Left colon (tissue), 2 donors: ENCODE measurements at places on chromosomes 16 and 17. TPM values are rescaled to one million over a fixed set of nuclear protein-coding genes. Genes with fewer than 3 reads are reported as not detected.
A peak's percentile ranks its signal among the peaks of the same experiment; 100 is the strongest.

The KCNH6 gene
- total RNA-seq, result 1.1 TPM

The ASPA gene
- total RNA-seq, result 3.1 TPM

The CRLF3 gene
- 15.5 TPM for total RNA-seq

The PRR35 gene
- total RNA-seq, result not detected

The AGRP gene
- not detected for total RNA-seq

The CA5A gene
- not detected for total RNA-seq

The DPEP3 gene
- total RNA-seq, result not detected

The KRT12 gene
- 3.9 TPM for total RNA-seq

DNA sequence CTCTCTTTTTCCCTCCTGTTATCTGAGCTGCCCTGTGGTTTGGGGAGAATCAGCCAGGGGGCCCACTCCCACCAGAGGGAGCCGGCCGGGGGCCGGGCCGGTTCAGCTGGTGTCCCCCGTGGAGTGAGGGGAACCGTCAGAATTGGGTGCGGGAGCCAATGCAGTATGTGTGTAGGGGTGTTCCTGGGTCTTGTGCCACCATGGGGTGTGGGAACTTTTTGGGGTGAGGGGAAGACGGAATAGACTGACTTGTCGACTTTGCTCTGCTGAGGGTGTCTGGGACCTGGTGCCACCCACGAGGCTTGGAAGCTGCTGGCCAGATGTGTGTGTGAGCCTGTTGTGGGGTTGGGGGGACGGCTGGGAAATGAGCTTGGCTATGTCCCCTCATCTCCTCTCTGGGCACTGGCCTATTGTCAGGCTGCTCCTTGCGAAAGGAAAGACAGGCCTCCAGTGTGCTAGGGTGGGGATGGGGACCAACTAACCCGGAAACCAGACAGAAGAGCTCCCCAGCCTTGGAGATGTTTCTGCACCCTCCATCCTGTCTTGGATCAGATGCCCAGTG is 9.9 kb downstream of the RARA start:
- DNase-seq, result peak; percentile 36

DNA sequence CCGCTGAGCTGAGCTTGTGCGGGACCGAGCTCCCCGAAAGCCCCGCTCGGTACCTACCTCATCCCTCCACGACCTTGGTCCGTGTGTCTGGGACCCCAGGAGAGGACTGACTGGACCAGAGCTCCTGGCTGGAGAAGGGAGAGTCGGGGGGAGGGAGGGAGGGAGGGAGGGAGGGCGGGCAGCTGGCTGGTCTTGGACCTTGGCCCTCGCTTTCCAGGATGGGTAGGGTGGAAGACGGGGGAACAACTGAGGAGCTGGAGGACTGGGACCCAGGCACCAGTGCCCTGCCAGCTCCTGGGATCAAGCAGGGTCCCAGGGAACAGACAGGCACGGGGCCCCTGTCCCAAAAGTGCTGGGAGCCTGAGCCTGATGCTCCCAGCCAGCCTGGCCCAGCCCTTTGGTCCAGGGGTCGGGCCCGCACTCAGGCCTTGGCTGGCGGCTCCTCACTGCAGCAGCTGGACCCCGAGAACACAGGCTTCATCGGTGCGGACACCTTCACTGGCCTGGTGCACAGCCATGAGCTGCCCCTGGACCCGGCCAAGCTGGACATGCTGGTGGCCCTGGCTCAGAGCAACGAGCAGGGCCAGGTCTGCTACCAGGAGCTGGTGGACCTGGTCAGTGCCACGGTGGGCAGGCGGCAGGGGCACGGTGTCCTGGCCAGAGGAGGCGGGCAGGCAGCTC is 553 bp downstream of the RHBDL1 start:
- DNase-seq, result no peak

GRCh38 chr16:80377096-80377956 is 163.5 kb upstream of the DYNLRB2 start:
- no peak for DNase-seq

DNA sequence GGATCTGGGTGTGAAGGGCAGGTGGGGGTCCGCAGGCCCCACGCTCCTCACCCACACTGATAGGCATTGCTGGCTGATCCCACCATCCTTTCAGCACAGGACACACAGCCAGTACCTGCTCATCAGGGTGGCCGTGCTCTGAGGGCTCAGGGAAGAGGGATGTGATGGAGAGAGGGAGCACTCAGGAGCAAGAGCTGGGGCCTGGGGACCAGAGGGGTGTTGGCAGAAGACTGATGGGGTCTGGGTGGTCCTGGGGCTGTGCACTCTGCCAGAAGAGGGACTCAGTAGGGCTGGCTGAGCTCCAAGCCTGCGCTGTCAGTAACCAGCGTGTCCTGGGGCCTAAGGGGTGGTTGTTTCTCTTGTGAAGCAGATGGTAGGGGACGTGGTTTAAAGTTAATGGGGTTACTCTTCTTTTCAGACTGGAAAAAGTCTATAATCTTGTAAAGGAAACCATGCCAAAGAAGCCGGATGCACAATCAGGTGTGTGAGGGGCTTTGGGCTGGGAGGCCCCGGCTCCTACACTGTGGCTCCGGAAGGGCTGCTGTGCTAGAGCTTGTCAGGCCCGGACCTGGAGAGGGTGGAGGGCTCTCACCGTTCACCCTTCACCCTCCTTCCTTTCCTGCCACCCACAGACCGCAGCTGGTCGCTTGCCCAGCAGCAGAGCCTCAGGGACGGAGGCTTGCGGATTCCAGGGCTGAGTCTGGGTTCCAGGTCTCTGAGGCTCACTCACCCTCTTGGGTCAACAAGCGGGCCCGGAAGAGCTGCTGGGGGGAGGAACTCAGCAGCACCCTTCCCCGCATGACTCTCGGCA is 27.8 kb downstream of the POLR3E start:
- DNase-seq, result no peak

DNA sequence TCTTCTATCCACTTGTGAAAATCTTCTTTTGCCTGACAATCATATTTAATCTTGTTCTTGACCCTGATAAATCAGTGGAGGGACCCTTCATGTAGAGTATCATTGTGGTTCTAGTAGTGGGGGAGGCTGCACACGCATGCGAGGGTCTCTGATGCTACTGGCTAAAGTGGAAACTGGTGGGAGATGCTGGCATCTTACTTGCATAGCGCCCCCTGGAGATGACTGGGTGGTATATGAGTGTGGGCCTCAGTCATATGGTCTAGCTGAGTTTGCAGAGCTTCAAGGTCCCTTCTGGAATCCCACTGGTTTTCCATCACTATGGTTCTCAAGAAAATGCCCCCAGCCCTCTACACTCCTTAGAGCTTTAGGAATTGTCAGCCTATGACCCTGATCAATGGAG is 236.4 kb upstream of the AXIN2 start:
- DNase-seq, result no peak

- no peak for DNase-seq
Measured at GRCh38 chr16:11121083-11121608, 134.9 kb downstream of the SOCS1 start.

DNA sequence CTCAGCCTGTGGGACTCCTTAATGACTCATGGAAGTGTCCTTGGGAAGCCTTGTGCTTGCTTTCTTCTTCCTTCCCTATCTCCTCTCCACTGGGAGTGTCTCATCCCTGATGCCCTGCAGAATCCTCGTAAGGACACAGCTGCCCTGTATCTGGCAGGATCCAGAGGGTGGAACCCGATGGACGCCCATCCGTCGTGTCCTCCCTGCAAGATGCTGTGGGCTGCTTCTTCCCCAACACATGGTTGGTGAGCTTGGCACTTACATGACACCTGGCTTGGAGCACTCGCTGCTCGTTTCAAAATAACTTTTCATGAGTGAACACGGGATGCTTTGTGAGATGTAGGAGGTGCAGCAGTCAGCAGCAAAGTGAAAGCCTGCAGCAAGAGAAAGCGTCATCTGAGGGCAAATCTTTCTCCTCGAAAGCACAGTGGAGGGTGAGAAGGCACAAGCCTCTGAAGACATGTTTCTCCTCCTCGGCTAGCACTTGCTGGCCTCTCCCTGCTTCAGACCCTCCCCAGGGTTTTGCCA is 3.3 kb downstream of the CCL15 start:
- no peak for DNase-seq

DNA sequence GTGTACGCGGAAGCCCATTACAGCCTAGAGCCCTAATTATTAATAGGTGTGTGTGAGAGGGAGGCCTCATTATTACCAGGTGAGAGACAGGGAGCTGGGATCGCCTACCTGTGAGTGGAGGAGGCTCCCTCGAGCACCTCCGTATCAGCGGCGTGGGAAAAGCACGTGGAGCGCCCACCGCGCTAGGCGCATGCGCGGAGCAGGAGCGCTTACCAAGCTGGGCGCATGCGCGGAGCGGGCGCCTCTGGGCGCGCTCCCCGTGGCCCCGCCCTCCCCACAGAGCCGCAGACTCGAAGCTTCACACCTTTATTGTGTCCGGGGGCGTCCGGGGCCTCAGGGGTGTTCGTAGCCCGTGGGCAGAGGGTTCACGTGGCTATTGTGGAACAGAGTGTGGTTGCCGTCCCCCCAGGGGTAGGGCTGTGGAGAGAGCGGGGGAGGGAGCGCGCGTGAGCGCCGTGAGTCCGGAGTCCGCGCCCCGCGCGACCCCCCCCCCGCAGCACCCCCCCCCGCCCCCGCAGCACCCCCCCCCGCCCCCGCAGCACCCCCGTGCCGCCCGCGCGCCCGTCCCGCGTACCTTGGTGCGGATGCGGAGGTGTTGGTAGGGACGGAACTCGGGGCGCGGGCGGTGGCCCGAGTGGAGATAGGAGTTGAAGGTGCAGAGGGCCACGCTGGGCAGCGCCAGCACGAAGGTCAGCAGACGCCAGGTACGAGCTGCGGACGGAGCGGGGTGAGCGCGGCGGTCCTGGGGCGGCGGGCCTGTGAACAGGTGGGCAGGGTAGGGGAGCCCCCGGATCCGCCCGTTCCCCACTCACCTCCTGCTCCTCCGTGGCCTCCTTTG is 500 bp downstream of the COX6A2 start:
- peak; percentile 63 for DNase-seq

- no peak for DNase-seq
Measured at GRCh38 chr17:77248216-77249114, 107.7 kb downstream of the SEC14L1 start.

DNA sequence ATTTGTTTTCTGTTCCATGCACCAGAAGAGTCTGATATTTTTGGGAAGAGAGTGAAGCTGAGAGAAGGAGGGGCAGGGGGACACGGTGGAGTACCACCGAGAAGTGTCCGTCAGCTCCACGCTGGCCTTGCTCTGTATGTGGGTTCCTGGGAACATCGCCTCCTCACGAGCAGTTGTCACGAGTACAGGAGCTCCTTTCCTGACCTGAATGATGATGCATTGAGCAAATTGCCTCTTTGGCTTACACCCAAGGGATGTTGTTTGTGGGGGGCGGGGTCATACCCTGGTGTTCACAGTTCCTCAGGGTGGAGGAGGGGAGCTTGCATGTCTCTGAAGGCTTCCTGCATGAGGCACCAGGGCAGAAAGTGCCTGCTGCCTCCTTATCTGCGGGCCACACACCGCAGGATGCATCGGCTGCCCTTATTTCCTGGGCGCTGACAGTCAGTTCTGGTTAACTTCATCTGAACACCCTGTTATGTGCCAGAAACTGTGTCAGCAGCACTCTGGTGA is 36.2 kb downstream of the RGS9 start:
- peak; percentile 38 for DNase-seq

DNA sequence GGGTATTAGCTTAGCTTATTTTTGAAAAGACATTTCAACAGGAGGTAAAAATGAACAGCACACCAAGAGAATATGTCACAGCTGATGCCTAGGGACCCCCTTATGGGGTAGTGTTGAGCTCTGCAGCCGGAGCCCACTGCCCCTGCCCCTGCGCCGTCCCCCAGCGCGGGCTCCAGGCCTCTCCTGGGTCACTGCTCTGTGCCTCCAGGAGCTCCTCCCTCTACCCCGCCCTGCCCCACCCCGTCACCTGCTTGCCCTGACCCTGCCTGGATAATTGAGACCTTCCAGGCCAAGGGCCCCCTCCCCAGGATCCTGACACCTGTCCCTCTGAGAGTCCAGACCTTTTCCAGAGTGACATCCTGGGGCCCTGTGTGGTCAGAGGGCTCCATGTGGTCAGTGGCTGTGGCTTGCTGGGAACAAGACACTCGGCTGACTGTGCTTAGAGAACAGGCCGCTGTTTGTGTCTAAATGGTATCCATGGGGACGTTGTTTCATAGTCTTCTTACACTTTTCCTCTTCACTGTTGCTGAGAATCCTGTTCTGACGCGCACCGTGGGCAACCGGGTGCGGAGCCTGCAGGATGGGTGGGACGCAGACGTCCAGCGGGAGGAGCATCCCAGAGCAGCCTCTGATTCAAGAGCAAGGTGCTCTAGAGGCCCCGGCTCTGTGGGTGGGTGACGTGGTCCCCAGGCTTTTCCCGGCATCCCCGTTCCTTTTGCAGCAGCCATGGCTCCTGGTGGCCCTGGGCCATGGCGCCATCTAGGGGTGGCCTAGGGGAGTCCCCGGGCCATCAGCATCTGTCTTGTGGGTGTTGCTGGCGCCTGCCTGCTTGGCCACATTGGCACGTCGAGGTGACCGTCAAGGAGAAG is 20.0 kb upstream of the WFIKKN1 start:
- DNase-seq, result peak; percentile 74

DNA sequence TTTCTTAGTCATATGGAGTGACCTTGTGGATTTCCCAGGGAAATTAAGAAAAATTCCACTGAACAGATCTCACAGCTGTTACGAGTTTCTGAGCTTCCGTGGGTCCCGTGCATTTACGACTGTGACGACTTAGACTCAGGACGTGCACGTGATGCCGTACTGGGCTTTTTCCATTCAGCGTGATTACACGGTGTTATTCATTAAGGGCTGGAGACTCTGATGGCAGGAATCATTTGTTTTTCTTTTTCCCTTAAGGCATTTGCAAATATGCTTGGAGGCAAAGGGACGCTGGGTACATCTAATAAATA is 57.2 kb downstream of the TBC1D16 start:
- DNase-seq, result no peak

DNA sequence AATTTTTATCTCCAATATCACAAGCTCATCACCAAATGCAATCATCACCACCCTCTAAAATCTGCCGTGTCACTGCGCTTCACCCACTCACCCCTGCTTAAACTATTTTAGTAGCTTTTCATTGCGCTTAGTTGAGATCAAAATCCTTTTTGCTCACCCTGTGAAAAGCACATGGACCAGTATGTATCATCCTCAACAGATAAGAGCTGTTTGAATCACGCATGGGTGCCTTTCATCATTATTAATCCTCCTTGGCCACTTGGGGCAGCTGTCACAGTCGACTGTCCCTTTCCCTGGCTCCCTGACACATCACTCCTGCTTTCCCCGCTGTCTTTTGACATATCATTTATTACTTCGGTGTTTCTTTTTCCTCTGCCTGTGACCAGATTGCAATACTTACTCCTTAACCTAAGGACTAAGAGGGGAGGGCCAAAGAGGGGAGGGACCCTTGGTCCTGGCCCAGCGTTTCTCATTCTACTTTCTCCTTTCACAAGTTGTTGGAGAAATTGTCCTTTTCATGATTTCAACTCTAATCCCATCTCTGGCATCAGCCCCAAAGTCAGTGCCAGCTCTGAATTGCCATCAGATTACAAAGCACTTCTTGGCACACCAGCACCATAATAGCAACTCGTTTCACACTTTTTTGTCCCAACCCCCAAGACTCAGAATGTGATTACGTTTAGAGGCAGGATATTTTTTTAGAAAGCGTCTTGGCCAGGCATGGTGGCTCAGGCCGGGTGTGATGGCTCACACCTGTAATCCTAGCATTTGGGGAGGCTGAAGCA is 8.6 kb upstream of the KDM6B start:
- DNase-seq, result no peak

GRCh38 chr16:83355570-83356218 is 452.1 kb upstream of the HSBP1 start:
- DNase-seq, result no peak

- DNase-seq, result no peak
Measured at GRCh38 chr16:65538976-65539375, 417.1 kb upstream of the CDH11 start.

GRCh38 chr16:57734308-57734924 is 1.2 kb upstream of the KATNB1 start:
- DNase-seq, result no peak

GRCh38 chr16:78972986-78973385 is 627.6 kb downstream of the MAF start:
- DNase-seq, result no peak

GRCh38 chr17:43719578-43719977 is 39.0 kb downstream of the SOST start:
- no peak for DNase-seq
